ENCODE measurements at places on chromosomes 13 and 19.
A peak's percentile ranks its signal among the peaks of the same experiment; 100 is the strongest.

DNA sequence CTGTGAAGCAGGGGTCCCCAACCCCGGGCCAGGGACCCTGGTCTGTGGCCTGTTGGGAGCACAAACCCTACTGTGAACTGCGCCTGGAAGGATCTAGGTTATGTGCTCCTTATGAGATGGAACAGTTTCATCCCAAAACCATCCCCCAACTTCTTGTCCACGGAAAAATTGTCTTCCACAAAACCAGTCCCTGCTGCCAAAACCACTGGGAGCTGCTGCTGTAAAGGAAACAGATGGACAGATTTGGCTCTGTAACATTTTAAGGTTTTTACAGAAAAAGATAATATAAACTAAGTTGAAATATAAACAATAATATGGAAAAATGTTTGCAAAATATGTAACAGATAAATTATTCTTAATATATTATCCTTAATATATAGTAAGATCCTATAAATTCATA is 73.7 kb downstream of the COG6 start:
- DNase-seq: no peak

DNA sequence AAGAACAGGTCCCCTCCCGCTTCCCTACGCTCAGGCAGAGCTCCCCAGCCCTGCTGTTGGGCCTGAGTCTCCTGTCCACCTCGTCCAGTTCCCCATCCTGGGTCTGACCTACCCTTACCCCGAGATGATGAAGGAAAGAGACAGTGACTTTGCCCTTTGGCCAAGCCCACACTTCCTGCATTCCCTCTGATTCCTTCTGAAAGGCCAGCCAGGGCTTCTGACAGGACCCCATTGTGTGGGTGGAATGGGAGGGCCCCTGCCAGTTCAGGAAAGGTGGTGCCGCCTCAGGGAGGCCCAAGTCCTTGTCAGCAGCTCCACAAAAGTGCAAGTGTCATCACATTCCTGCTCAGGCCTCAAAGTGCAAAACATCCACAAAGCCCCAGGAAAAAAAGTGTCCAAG is 177.8 kb downstream of the PAN3 start:
- DNase-seq: no peak

DNA sequence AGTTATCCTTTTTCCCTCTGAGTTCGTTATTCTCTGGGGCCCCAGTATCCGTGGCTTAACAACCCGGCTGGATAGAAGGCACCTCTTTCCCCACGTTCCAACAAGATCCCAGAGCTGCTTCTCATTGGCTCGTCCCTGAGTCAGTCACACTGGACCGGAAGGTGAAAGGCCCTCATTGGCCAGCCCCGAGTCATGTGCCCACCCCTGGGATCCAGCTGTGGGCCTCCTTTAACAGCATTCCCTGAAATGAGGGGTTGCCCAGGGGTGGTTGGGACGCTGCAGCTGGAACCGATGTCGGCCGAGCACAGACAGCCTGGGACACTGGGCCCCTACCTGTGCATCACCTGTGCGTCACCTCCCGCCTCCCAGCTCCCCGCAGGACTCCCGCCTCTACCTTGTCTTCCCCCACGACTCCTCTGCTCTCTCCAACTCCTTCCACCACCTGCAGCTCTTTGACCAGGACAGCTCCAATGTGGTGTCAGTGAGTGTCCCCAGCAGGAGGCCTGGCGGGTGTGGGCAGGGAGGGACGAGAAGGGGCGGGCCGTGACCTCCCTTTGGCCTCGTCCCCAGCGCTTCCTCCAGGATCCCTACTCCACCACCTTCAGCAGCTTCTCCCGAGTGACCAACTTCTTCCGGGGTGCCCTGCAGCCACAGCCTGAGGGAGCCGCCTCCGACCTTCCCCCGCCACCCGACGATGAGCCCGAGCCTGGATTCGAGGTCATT is 4.3 kb downstream of the TBC1D17 start:
- no peak for DNase-seq

- DNase-seq: no peak
Measured at GRCh38 chr19:5966215-5966614, 11.7 kb downstream of the RANBP3 start.

- DNase-seq: peak; percentile 35
Measured at GRCh38 chr13:23921451-23921888, 24.2 kb upstream of the C1QTNF9B start.

DNA sequence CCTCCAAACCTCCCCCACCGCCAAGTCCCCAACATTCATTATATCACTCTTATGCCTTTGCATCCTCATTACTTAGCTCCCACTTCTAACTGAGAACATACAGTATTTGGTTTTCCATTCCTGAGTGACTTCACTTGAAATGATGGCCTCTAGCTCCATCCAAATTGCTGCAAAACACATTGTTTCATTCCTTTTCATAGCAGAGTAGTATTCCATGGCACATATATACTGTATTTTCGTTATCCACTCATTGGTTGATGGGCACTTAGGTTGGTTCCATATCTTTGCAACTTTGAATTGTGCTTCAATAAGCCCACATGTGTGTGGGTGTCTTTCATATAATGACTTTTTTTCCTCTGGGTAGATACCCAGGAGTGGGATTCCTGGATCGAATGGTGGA is 233.1 kb downstream of the ZNF536 start:
- no peak for DNase-seq

DNA sequence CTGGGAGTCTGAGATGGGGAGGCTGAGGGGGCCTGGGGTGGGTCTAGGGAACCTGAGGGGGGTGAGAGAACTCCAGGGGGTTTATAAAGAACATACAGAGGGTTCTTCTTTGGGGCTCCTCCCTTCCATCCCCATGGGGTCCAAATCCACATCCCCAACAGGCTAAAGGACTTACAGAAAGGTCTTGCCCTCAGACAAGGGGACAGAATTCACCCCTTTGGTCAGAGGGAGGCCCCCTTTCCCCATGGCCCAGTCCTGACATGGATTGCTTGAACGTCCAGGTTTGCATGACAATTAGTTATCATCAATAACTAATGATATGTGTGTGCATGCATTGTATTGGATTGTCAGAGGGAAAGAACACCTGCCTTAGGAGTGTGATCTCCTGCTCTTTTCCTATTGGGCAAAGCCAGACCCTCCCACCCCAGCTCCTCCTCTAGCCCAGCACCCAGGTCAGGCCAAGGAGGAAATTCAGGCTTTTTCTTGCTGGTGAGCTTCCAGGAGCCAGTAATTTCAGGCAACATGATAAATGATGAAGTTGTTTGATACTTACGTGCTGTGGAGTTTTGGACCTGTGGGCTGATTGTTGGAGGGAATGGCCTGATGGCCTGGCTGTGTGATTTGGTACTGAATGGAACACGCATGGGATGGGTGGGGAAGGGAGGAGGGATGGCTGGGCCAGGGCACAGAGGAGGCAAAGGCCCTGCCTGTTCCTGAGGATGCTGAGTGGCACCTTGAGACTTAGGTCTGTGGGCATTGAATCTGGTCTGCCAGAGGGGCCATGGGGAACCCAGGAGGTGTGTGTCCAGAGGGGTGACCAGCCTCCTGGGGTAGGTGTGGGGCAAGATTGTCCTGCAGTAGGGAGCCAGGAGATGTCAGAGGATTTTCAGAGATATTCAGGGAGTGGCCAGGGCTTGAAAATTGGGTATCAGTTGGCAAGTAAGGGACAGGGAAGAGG is 1.1 kb downstream of the KLHL26 start:
- no peak for DNase-seq

DNA sequence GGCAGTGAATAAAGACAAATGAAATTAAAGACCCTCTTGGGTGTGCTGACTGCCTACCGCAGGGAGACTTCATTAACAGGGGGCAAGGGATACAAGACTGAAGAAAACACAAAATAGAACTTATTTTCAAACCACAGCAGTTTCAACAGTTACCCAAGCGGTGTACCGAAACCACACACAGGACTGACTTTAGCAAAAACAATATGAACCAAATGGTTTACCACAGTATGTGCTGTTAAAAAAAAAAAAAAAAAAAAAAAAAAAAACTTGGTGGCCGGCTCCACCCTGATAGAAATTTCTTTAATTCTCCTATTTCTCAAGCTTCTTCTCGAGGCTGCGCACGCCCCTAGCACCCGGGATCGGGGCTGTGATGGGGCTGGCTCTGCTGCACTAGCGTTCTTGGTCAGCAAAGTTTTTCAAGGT is 42.6 kb downstream of the KLF2 start:
- DNase-seq: no peak

DNA sequence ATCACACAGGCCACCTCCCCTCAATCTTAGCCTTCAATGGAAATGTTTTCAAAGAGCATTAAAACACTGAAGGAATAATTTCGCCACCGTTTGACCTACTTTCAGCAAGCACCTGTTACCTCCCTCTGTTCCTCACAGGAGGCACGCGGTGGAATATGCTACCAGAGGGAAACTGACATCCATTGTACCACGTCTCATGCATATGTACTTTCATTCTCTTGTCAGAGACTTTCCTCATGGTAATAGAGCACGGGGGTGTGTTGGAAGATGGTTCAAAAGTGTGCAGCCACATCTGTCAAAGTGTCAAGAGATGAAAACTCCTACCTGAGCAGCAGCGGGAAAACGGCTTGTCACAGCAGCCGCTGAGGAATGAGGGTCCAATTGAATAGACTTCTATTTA is 143.4 kb downstream of the NALCN start:
- no peak for DNase-seq

- no peak for DNase-seq
Measured at GRCh38 chr13:113432506-113433270, 20.6 kb downstream of the ADPRHL1 start.

DNA sequence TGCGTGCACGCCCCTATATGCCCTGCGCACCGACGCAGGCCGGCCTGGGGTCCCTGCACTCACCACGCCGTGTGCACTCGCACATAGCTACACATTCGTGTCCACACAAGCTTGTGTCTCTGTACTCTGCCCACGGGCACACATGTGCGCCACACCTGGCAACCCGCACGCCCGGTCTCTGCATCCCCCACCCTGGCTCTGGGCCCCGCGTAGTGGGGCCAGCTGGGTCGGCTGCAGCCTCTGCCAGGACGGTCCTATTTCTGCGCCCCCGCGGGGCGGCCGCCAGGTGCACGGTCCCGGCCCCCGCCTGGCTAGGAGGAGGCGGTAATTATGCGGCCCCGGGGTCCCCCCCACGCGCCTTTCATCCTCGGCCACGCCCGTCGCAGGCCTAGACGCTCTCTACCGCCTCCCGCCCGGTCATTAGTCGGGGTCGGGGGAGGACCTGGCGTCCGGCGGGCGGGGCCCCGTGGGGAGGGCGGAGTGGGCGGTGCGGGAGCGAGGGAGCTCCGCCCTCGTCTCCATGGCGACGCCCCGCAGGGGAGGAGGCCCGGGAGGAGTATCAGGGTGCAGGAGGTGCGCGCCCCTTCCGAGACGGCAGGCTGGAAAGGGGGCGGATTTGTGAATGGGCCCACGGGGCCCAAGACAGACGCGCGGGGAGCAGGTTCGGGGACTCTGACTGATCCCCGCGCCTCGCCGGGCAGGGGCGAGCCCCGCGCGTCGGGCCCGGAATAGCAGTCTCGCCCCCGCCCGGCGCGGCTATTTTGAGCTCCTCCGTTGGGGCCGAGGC is 2.8 kb upstream of the CIRBP start:
- DNase-seq: peak; percentile 82

GRCh38 chr13:97318532-97318931 is 96.4 kb downstream of the MBNL2 start:
- DNase-seq: no peak

- no peak for DNase-seq
Measured at GRCh38 chr13:112972867-112973576, 4.0 kb downstream of the MCF2L start.

- no peak for DNase-seq
Measured at GRCh38 chr19:10003271-10003670, 7.0 kb downstream of the COL5A3 start.

- DNase-seq: no peak
Measured at GRCh38 chr19:58387338-58388174, 487 bp downstream of the RPS5 start.

GRCh38 chr19:51687791-51688670 is 5.1 kb upstream of the SPACA6 start:
- peak; percentile 53 for DNase-seq

- no peak for DNase-seq
Measured at GRCh38 chr13:49539313-49539712, 43.6 kb downstream of the PHF11 start.

DNA sequence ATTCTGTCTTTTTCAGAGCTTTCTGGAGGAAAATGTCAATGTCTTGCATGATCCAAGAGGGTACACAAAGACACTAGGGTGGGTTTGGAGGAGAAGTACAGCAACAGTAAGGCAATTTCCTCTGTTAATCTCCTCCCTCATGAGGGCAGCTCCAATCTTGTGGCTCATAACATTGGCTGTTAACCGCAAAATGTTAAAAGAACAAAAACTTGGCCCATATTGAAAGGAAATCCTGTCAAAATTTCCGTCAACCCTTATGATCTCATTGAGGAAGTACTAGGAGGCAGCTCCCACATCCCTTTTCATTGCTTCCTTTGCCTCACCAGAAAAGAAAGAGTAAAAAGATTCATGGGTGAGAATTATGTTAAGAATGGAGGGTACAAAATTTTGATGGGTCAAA is 11.6 kb downstream of the OXGR1 start:
- DNase-seq: no peak

- no peak for DNase-seq
Measured at GRCh38 chr13:100526318-100527000, 62.1 kb downstream of the GGACT start.

GRCh38 chr19:18408053-18408476 is 10.6 kb upstream of the LRRC25 start:
- DNase-seq: no peak

- no peak for DNase-seq
Measured at GRCh38 chr13:107266657-107267056, 698.7 kb upstream of the ARGLU1 start.

DNA sequence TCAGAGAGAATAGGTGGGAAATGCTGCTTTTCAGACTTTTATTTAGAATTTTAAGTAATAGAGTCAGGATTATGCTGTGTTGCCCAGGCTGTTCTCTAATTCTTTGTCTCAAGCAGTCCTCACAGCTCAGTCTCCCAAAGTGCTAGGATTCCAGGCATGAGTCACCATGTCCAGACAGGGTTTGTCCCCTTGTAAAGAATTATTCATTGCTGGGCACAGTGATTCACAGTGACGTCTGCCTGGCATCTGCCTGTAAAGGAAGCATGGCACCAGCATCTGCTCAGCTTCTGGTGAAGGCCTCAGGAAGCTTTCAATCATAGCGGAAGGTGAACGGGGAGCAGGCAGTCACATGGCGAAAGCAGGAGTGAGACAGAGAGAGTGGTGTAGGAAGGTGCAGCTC is 17.7 kb downstream of the ZNF763 start:
- DNase-seq: no peak

DNA sequence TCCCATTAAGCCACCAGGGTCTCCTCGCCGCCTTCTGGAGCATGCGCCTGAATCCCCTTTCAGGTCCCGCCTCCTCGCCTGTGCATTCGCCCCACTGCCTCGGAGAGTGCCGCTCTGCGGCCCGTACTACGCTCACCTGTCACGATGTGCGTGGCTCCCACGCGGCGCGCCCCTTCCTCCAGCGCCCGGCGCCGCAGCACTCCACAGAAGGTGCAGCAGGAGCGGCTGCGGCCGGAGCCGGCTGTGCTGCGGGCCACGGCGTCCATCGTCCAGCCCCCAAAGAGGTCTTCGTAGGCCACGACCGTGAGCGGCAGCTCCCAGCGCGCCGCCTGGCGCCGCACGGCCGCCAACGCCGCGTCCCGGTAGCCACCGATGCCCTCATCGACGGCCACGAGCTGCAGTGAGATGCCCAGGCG is 4.3 kb downstream of the CTU1 start:
- DNase-seq: no peak

GRCh38 chr13:51479199-51479523 is 26.3 kb upstream of the INTS6 start:
- DNase-seq: no peak

Measured in SW 1271 (cell line).